ENCODE measurements at places on chromosomes 5 and 9.

GRCh38 chr5:13529300-13529699 is 415.2 kb downstream of the DNAH5 start:
- no peak for DNase-seq

DNA sequence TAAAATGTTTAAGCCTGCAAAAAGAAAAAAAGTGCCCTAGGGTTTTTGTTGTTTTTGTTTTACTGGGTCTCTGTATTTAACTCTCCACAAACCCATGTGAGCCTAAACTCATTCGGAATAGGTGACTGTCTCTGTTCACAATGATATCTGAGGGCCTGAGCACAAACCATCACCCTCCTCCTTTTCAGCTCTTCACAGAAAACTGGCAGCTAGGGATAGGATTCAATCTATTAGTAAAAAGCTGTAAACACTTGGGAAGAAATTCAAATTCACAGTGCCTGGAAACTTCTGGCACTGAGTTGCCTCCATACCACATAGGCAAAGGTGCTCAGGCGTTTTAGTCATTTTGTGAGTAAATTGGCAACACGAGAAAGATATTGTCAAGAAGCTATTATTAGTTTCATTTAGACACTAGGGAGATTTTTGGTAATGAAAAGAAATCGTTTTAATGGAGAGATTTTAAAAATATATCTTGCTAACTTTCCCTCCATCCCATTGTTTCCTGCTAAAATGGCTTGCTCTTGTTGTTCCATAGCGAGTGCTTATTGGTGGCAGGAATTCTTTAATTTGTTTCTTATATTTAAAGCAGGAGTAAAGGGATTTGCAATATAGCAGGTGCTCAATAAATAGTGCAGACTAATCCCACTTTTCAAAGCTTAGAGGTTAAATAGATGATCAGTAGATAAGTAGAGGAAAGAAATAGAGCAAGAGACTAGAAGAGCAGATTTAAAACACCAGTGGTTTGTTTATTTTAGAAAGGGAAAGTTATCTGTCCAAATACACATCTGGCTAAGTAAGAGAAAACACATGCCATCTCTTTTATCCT is 9.7 kb downstream of the FOXD1 start:
- DNase-seq, result no peak

DNA sequence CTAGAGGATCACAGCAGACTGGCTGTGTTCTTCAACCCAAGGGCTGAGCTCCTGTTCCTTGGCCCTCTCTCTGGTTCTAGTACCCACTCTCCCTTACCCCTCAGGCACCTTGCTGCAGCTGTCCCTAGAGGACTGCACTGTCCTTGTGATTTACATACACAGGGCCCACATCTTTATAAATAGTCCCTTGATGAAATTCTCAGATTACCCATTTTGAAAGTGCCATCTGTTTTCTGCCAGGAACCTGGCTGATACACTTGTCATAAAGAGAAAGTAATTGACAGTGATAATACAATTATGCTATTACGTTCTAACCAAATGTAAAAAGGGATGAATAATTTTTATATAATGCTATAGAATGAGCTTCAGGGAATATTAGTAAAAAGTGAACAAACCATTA is 16.5 kb upstream of the SPARC start:
- no peak for DNase-seq

- DNase-seq, result no peak
These were observed 547.5 kb downstream of the ELAVL2 start for GRCh38 chr9:23278561-23278960.

- peak; percentile 70 for DNase-seq
These were observed 16.7 kb upstream of the HSD17B4 start for GRCh38 chr5:119435436-119436132.

- no peak for DNase-seq
These were observed 3.2 kb downstream of the TAS2R1 start for GRCh38 chr5:9626955-9627354.

DNA sequence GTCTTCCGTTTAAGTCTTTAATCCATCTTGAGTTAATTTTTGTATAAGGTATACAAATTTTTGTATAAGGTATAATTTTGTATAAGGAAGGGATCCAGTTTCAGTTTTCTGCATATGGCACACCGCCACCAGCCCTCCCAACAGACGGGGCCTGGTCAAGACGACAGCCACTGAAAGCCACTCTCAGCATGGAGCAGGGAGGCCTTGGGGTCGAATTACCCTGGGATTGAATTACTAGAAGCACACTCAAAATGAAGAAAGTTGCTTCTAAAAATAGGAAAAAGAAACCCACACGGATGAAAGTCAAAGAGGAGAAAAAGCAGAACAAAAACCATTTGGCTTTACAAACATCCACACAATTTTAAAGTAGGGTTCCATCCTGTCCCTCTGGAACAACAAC is 586.2 kb upstream of the ADAMTS16 start:
- no peak for DNase-seq

- no peak for DNase-seq
These were observed 22.2 kb downstream of the LURAP1L start for GRCh38 chr9:12797037-12797436.

DNA sequence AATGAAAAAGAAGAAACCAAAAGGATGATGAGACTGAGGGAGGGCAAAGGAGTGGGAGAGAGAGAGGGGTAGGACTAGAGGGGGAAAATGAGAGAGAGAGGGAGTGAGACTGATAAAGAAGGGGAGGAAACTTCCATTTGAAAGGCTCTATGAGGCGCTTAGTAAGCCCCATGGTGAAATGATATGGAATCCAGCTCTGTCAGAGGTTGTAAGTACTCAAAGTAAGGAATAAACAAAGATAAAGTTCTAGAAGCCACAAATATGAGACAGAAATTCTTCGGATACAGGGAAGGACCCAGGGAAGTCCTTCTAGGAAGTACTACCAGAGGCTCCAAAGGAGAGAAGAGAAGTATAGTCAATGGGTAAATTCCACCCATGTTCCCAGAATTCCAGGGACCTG is 21.7 kb upstream of the VLDLR start:
- no peak for DNase-seq

DNA sequence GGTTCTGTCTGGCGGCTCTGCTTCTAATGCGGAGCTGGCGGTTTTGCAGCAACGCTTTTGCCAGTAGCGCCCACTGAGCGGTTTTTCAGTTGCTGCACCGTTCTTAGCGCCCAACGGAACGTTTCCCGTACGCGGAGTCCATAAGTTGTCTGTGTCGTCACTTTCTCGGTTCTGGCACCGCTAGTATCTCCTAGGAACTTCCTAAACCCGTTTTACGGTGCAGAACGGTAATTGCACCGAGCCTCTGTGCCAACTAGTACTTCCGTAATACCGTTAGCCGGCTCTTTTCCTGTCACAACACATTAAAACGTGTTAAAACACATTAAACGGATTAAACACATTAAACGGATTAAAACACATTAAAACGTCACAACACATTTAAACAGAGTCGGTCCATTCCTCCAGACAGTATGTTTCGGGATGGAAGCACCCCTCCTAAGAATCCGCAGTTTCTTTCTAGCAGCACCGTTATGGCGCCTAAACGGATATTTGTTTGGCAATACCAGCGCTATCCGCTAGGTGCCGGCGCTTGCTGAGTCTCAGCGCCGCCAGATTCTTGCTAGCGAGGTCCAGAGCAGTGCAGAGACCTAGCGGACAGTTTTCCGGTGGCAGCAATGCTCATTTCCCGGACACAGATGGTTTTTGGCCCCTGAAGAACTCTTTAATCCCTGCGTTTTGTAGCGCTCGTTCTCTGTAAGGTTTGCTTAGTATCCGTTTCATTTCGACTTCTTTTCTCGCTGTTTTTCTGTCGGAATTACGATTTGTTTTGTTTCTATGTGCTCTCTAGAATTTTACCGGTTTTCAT is 45.4 kb downstream of the ANXA2R start:
- DNase-seq, result peak; percentile 94

DNA sequence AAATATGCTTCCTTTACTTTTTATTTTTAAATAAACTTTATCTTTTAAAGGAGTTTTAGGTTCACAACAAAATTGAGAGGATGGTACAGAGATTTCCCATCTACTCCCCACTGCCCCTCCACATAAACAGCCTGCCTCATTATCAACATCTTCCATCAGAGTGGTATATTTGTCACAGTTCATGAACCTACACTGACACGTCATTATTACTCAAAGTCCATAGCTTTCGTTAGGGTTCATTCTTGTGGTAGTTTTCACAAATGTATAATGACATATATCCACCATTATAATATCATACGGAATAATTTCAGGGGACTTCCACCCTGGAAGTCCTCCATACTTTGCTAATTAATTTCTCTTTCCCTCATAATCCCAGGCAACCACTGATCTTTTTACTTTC is 204.9 kb downstream of the SMARCA2 start:
- no peak for DNase-seq

- no peak for DNase-seq
These were observed 3.5 kb downstream of the HEMGN start for GRCh38 chr9:97934321-97935115.

- DNase-seq, result no peak
These were observed 31.8 kb downstream of the EGFLAM start for GRCh38 chr5:38290028-38290653.

- no peak for DNase-seq
These were observed 107.5 kb downstream of the NREP start for GRCh38 chr5:111649516-111649915.

GRCh38 chr5:165187815-165188214 is 1682.4 kb downstream of the MAT2B start:
- DNase-seq, result no peak

All from mucosa of descending colon (tissue), 3 donors.